ENCODE measurements at places on chromosomes 1 and 21.

DNA sequence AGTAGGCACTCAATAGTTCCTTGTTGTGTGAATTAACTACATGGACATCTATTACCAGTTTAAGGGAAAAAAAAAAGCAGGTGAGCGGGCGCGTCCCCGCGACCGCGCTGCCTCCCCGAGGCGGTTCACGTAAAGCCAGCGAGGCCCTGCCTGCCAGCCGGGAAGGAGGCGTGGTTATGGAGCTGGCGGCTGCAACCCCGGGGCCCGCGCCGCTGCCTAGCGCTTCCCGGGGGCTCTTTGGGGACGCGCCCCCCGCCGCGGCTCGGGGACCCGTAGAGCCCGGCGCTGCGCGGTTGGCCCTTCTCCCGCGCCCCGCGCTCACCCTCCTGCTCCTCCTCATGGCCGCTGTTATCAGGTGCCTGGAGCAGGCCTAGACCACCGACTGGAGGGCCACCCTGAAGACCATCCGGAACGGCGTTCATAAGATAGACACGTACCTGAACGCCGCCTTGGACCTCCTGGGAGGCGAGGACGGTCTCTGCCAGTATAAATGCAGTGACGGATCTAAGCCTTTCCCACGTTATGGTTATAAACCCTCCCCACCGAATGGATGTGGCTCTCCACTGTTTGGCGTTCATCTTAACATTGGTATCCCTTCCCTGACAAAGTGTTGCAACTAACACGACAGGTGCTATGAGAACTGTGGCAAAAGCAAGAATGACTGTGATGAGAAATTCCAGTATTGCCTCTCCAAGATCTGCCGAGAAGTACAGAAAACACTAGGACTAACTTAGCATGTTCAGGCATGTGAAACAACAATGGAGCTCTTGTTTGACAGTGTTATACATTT lies 2.6 kb upstream of the CC2D1B start:
- DNase-seq: no peak

DNA sequence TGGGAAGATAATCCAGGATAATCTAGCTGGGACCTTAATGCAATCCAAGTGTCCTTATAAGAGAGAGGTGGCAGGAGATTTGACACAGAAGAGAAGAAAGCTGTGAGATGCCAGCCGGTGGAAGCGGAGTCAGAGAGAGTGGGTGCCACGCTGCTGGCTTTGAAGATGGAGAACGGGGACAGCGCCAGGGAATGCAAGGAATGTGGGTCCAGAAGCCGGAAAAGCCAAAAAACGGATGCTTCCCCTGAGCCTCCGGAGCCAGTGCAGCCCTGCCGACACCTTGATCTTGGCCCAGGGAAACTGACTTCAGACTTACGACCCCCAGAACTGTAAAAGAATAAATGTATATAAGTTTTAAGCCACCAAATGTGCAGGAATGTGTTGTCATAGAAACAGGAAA lies 152.6 kb downstream of the ZNF281 start:
- DNase-seq: no peak

- DNase-seq: no peak
These were observed 32.1 kb upstream of the EPHX4 start for GRCh38 chr1:91997607-91998195.

- no peak for DNase-seq
These were observed 28.2 kb upstream of the TMEM54 start for GRCh38 chr1:32929366-32929765.

DNA sequence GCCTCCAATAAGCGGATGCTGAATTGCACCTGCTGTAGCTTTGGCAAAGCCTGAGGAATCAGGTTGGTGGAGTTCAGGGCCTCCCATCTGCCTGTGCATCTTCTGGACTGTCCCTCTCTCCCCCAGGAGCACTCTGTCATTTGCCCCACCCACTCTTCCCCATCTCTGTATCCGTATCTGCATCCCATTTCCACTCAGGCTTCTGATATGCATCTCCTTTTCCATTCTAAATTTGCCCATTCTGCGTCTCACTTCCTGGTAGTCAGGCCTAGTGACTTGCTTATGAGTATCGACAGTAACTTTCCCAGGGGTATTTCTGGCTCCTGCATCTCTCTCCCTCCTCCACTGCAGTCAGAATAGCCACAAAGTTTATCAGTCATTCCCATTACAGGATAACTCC lies 15.6 kb downstream of the MR1 start:
- DNase-seq: no peak
